Hepatocyte (in vitro differentiated cells): ENCODE measurements at places on chromosomes 1 and 21. TPM values are rescaled to one million over a fixed set of nuclear protein-coding genes. Genes with fewer than 3 reads are reported as not detected.

HDAC1 gene
- 94.6 and 95.8 TPM in 2 replicates for total RNA-seq

PALMD gene
- total RNA-seq, result 18.5 and 21.7 TPM in 2 replicates

CACYBP gene
- total RNA-seq, result 81.7 and 100 TPM in 2 replicates

DYNLT5 gene
- total RNA-seq, result 0.10 TPM in 1 of 2 replicates, not detected in the other

SERINC2 gene
- total RNA-seq, result 53.6 and 70.2 TPM in 2 replicates

CHI3L1 gene
- total RNA-seq, result 8.4 and 12.8 TPM in 2 replicates

KIAA0040 gene
- total RNA-seq, result 8.1 and 8.3 TPM in 2 replicates

YOD1 gene
- 25.7 and 25.8 TPM in 2 replicates for total RNA-seq

IL6R gene
- 35.1 and 58.0 TPM in 2 replicates for total RNA-seq

CHRM3 gene
- total RNA-seq, result 5.5 and 6.6 TPM in 2 replicates

CRYBG2 gene
- total RNA-seq, result 7.1 and 15.6 TPM in 2 replicates

ENSA gene
- total RNA-seq, result 101 and 148 TPM in 2 replicates

LEFTY2 gene
- 0.16 and 0.60 TPM in 2 replicates for total RNA-seq

F11R gene
- 140 and 180 TPM in 2 replicates for total RNA-seq

UMODL1 gene
- total RNA-seq, result 0.16 and 0.47 TPM in 2 replicates

IRF6 gene
- total RNA-seq, result 34.2 and 35.3 TPM in 2 replicates
